Cerebellar cortex (tissue), 1 donor: ENCODE measurements at places on chromosomes 5 and 9.

- no peak for DNase-seq
Observed at GRCh38 chr5:159059722-159060121, 40.0 kb downstream of the EBF1 start.

GRCh38 chr5:131223751-131224386 is 40.0 kb upstream of the CDC42SE2 start:
- no peak for DNase-seq

GRCh38 chr5:16721151-16722096 is 104.6 kb upstream of the RETREG1 start:
- DNase-seq: no peak

GRCh38 chr5:59562756-59563389 is 330.7 kb downstream of the PDE4D start:
- DNase-seq: no peak

DNA sequence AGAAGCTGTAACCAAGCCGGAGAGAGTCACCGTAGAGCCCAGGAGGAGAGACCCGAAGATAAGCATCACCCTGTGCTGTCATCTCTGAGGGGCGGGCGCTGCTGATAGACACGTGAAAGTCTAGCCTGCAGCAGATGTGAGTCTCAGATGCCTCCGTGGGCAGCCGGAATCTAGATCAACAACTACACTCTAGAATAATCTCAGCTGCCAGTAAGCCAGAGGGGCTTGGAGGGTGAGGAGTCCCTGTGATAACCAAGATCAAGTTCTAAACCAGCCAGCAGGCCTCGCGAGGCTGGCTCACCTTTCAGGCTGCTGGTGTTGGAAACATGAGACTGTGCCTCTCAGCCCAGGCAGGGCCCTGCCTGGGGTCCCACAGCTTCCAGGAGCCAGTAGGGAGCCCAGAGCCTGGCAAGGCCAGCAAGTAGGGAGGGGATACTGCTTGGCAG is 54.1 kb downstream of the DAPK1 start:
- DNase-seq: no peak

DNA sequence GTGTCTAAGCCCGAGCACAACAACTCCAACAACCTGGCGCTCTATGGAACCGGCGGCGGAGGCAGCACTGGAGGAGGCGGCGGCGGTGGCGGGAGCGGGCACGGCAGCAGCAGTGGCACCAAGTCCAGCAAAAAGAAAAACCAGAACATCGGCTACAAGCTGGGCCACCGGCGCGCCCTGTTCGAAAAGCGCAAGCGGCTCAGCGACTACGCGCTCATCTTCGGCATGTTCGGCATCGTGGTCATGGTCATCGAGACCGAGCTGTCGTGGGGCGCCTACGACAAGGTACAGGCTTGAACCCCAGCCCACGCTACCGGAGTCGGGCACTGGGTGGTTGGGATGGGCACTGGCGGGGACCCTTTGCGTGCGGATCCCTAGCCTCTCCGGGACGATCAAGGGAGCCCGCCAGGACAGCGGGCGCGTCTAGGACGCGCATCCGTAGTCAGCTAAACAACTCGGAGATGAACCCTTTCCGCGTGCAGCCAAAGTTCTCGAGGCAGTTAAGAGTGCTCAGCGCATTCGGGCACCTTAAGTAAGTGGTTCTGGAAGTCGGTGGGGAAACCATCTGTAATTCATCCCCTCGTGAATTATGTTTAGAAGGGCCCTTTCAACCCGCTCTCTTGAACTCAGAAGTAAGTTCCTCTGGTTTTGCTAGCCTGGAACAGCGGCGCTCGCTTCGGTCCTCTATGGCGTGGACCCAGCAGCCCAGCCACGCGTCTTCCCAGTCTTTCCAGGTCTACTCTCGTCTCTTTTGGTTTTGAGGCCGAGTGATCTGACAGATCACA is 1.3 kb downstream of the KCNN2 start:
- DNase-seq: peak; percentile 27

- no peak for DNase-seq
Observed at GRCh38 chr9:18971404-18971803, 61.6 kb downstream of the SAXO1 start.

GRCh38 chr9:80093695-80094094 is 521.9 kb downstream of the TLE4 start:
- no peak for DNase-seq

DNA sequence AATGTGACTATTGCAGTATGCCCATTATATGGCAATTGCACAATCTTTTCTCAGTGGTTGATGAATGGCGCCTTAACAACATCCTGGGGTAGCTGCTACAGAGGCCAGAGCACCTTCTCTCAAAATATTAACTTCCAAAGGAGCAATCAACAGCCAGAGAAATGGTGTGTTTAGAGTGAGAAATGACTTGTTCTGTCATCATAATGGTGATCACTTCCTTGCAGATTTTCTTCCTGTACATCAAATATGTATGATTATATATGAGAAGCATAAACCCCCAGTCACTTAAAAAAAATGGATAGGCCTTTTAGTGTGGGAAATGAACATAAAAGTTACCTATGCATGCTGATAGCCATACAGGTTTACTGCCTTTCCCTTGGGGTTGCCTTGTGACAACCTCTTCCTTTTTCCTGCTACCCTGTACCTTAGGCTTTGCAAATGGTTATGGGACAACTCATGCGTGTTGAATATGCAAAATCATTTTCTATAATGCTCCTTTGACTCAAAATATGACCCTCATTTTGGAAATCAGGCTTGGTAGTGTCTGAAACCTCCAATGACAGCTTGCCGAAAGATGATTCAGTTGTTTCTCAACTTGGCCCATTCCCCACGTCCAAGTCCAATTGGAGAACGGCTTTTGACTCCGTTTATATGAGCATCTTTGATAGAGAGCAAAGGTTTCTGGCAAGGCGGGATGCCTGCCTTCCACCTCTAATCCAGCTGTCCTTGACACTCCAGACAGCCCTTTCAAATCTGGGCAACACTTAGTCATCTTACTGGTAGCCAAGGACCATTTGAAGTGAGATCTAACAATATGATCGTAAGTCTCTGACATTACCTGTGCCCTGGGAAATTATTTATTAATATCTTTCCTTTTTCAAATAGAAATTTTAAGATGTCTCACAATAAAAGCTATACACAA is 69.3 kb downstream of the SLC1A1 start:
- DNase-seq: no peak

DNA sequence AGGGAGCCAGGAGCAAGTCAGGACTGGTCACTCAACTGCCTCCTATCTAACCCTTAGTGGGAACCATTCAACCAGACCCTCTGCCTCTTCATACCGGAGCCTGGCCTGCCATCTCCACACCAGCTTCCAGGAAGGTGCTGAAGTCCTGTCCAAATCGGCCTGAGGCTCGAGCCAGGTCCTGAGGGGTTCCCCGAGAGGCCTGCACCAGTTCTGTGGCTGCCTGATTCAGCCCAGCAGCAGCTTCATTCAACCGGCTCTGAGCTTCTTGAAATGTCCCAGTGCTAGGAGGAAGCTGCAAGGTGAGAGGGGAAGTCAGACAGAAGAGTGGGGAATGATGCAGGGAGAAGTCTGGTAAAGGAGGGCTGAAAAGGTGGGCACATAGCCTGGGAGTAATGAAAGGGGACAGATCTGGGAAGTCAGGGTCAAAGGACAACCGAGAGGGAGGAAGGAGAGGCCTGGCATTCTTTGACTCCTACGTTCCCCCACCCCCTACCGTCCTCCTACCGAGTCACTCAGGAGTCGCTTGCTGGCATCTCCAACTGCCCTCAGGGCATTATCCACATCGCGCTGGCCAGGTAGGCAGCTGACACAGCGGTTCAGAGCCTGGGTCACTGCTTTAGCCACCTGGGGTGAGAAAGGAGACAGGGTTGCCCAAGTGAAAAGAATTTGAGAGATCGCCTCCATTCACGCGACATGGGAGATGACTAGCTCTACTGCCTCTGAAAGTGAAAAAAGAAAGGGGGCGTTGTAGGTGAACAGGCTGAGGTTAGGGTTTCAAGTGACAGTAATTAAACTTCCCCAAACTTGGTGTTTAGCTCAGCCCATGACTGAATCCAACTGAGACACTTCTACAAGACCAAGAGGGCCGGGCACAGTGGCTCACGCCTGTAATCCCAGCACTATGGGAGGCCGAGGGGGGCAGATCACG is 20.2 kb downstream of the TLN1 start:
- no peak for DNase-seq

DNA sequence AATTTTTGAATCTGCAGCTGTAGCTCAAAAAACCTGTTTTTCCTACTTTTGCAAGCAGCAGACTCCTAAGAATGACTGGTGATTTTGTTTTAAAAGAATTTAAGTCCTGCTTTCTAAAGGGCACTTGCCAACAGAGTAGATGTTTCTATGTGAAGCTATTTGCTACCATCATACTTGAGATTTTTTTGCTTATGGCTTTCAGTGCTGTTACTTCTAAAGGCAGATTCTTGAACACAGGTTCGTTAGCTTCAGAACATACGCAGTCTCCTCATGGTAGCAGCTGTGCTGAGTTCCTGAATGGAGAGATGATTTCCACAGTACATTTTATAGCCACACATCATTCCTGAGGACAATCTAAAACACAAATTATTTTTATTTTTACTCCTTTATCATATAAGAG is 24.4 kb upstream of the ELL2 start:
- DNase-seq: no peak

DNA sequence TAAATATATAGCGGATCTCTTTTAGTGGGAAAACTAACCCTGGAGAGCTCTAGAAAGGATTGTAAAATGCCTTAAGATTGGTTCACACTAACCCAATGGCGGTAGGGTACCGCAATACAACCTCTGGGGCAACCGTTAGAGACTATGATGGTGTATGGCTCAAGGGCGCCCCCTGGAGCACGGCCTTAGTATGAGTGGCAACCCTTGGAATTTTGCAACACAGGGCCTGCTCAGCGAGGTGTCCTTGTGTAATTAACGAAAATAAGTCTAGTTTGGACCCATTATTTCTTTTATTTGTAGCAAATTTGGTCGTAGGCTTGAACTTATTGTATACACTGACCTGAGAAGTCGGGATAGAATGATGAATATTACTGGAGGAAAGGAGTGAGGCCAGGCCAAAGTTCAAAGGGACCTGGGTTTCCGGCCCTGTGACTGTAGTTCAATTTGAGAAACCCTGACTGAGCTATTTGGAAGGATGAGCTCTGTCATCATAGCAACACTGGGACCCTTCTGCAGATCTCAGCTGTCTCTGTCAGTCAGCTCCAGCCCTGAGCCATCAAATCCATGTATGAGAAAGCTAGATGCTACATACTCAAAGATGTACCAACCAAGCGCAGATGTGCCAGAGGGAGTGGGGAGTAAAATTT is 54.8 kb downstream of the CAMK4 start:
- DNase-seq: no peak

GRCh38 chr5:62937661-62938558 is 359.3 kb downstream of the LRRC70 start:
- no peak for DNase-seq

DNA sequence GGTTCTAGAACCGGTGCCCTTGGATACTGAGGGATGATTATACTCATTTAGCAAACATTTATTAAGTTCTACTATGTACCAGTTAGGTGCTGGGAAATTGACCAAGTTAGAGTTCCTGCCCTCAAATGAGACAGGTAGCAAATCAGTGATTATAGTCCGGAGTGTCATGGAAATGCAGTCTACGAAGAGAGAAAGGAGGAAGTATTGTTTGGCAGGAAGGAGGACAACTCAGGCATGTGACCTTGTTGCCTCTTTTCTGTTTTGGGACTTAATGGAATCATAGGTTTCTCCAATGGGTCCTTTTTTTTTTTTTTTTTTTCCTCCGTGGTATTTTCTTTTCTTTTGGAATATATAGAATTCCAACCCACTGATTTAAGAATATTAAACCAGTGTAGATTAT is 28.0 kb downstream of the OSTF1 start:
- no peak for DNase-seq

DNA sequence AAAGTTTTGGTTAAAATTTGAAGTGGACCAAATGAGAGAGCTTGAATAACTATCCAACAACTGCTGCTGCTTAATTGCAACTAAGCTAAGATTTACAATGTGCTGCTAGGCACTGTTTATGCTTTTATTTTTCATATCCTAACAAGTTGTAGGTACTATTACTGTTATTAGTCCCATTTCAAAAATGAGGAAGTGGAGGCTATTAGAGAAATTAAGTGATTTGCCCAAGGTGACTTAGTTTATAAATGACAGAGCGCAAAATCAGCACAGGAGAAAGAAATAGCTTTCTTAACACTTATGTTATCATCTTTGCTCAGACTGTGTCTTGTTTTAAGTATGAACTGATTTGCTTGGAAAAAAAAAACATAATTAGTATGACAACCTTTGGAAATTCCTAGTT is 23.1 kb downstream of the WDR36 start:
- no peak for DNase-seq

- no peak for DNase-seq
Observed at GRCh38 chr9:127873223-127873691, 4.2 kb downstream of the AK1 start.

- DNase-seq: no peak
Observed at GRCh38 chr5:66812291-66812690, 216.1 kb downstream of the MAST4 start.

DNA sequence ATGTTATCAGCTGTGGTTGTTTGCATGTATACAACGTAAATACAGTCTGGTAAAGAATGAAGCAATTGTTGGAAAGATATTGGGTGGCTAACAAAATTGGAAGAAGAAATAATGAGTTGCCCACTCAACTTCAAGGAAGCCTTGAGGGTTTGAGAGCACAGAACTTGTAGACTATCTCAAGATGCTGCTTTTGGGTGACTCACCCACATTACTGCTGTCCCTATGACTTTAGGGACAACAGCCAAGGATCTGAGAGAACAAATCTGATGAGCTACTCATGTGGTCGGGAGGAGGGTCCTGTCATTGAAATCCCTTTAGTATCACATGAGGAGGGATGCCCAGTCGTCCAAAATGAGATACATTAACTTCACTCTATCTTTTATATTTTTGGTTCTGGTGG is 261.8 kb downstream of the GAS1 start:
- DNase-seq: no peak

DNA sequence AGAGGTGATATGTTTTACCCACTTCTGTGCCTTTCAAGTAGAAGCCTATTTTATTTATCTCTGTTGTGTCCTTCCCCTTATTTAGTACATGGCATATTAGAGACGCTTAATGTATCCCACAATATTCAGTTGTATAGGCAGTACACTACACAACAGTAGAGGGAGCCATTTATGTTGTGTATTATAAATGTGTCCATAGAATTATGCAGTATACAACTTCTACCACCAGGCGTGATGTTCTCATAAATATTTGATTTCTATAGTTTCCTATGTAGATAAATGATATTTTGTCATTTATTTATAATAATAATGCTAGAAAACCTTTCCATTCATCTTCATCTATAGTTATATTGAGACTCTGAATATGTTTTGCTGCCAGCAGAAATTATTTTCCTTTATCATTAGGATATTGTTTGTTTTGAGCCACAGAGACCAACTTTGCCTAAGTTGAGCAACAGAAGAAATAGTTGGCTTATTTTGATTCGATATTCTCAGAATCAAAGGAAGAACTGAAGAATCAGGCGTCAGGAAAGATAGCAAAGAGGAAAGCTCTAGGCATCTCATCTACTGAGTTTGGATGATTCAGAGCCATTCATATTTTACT is 81.7 kb downstream of the ADAMTS19 start:
- DNase-seq: no peak

DNA sequence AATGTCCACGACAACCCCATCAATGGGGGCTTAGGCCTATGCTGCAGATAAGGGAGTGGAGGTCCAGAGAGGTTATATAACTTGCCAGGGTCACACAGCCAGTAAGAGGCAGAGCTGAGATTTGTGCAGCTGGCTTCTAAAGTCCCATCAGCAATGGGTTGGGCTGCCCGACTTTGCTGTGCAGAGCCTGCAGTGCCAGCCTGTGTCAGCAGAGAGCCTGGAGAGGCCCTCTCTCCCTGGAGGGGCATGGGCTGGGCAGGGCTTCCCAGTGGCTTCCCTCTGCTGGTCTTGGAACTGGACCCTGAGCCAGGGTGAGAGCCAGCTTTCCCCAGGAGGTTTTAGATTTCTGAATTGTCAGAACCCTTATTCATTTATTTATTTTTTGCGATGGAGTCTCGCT is 77.2 kb upstream of the RAPGEF1 start:
- no peak for DNase-seq
